ENCODE measurements at places on chromosomes 3 and 15.

GRCh38 chr3:14558029-14558428, 17.9 kb upstream of the GRIP2 start:
- no peak for DNase-seq

DNA sequence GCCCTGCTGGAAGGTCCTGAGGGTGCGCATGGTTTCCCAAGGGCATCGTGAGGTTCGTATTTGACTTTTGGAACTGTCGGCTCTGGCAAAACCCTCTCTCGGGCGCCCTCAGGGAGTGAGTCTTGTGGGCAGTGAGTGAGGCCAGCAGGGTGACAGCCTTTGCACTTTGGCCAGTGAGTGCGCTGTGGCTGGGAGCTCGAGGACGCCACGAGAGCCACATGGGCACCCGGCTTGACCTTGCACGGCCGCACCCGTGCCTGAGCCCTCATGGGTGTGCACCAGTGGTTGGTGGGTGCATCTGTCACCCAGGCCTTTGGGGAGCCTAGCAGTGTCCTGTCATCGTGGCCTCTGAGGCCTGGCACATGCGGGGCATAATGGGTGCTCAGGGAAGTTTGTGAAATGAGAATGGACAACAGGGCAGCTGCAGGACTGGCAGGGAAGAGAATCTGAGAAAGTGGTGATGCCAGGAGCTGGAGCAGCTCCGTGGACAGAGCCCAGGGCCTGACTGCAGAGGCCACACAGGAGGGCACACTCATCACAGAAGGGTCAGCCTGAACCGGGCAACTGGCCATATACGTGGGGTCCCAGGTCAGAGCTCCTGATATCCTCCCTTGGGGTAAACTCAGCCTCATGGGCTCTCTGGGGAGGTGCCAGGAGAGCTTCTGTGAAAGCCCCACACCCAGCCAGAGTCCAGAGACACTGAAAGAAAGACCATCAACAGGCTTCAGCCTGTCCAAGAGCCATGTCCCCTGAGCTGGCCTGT, 30.4 kb upstream of the SNRPA1 start:
- DNase-seq: no peak

GRCh38 chr3:179321668-179322285, 1.1 kb upstream of the ZNF639 start:
- no peak for DNase-seq

- DNase-seq: no peak
These were observed 11.4 kb downstream of the MAN2A2 start for GRCh38 chr15:90914305-90915080.

GRCh38 chr3:37308247-37308646, 133.9 kb upstream of the LRRFIP2 start:
- no peak for DNase-seq

Data from activated T-cell treated with anti-CD3 and anti-CD28 coated beads, Interleukin-2, amount 50 U/mL, for 1 hour (primary cell).